Smooth muscle cell of the umbilical artery (primary cell): ENCODE measurements at places on chromosomes 3 and 15. TPM values are rescaled to one million over a fixed set of nuclear protein-coding genes. Genes with fewer than 3 reads are reported as not detected.

TRNT1 gene
- 27.6 and 30.7 TPM in 2 replicates for total RNA-seq

RAB6B gene
- 0.30 and 1.6 TPM in 2 replicates for total RNA-seq

MYH15 gene
- 1.2 and 8.1 TPM in 2 replicates for total RNA-seq

NUP210 gene
- total RNA-seq: 0.09 and 0.30 TPM in 2 replicates

CKMT1B gene
- total RNA-seq: not detected in 2 replicates

CCNDBP1 gene
- 55.8 and 82.6 TPM in 2 replicates for total RNA-seq

ALDH1L1 gene
- not detected in 2 replicates for total RNA-seq
